ENCODE measurements at places on chromosomes 5 and 9.

DNA sequence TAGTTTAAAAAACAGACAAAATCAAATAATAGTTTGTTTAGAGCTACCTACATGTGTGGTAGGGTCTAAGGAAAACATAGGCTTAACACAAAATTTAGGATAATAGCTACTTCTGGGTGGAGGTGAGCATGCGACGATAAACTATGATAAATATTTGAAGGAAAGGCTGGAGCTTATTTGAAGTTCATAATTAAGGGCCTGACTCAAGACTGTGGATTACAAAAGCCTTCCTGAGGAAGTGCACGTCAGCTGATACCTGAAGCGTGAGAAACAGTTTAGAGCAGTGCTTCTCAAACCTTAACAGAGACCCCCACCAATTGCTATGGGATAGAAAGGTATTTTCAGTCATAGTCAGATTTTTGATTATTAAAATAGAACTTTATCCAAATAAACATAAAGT, 20.4 kb upstream of the UBLCP1 start:
- DNase-seq = no peak

- no peak for DNase-seq
Measured at GRCh38 chr9:16986556-16986955, 116.1 kb upstream of the BNC2 start.

- DNase-seq = peak; percentile 57
Measured at GRCh38 chr9:109817846-109818472, 38.0 kb downstream of the PALM2AKAP2 start.

DNA sequence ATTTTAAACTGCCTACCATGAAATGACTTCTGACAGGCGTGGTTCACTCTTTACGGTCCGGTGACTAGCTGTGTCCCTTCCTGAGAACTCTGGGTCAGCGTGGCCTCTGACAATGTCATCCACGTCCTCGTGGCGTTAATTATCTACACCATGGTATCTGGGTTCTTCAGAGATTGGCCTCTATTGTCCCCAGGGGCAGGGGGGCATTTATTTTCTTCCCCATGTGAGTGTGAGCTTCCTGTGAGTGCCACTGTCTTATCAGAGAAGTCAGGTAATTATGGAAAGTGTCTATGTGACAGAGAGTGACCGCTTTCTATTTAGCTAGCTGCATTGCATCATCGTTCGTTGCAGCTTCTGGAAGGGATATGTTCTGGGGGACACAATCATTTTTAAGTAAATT, 77.2 kb downstream of the FBXL7 start:
- DNase-seq = no peak

DNA sequence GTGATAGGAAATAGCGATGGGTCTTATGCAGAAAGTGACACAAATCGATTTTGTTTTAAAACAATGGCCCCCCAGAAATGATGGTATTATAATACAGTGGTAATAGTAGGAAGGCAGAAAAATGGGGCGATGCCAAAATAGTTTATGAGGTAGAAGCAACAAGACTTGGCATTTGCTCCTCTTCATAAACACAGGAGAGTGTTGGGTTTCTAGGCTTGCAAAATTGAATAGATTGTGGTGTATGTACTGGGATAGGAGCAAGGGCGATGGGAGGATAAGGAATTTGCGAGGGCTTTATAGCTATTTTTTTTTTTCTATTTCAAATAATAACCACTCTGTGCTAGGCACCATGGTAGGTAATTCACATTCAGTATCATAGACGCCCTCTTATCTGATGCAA, 49.2 kb upstream of the ABCA1 start:
- no peak for DNase-seq

- no peak for DNase-seq
Measured at GRCh38 chr5:96381526-96381925, 51.5 kb downstream of the PCSK1 start.

- DNase-seq = no peak
Measured at GRCh38 chr9:18261181-18261580, 212.8 kb upstream of the ADAMTSL1 start.
